ENCODE measurements at places on chromosomes 1 and 21.

- DNase-seq, result no peak
These were observed 9.7 kb upstream of the LYST start for GRCh38 chr1:235876402-235876841.

- DNase-seq, result no peak
These were observed 381.7 kb upstream of the VAMP3 start for GRCh38 chr1:7389201-7389905.

- no peak for DNase-seq
These were observed 48.8 kb downstream of the ATP5PO start for GRCh38 chr21:33866826-33867225.

DNA sequence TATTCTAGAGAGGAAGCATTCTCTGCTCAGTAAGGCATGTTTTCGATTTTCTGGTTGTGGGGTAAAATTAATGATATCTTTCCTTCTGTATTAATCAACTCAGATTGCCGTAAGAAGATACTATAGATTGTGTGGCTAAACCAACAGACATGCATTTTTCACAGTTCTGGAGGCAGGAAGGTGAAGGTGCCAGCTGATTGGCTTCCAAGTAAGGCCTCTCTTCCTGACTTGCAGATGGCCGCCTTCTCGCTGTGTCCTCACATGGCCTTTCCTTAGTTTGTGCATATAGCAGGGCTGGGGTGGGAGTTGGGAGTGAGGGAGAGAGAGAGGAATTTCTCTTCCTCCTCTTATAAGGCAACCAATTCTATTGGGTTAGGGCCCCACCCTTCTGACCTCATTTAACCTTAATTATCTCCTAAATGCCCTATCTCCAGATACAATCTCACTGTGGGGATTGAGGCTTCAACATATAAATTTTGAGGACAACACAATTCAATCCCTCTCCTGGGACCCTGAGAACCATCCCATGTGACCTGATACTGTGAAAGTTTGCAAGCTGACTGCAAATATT, 52.3 kb upstream of the MRPS6 start:
- DNase-seq, result no peak

DNA sequence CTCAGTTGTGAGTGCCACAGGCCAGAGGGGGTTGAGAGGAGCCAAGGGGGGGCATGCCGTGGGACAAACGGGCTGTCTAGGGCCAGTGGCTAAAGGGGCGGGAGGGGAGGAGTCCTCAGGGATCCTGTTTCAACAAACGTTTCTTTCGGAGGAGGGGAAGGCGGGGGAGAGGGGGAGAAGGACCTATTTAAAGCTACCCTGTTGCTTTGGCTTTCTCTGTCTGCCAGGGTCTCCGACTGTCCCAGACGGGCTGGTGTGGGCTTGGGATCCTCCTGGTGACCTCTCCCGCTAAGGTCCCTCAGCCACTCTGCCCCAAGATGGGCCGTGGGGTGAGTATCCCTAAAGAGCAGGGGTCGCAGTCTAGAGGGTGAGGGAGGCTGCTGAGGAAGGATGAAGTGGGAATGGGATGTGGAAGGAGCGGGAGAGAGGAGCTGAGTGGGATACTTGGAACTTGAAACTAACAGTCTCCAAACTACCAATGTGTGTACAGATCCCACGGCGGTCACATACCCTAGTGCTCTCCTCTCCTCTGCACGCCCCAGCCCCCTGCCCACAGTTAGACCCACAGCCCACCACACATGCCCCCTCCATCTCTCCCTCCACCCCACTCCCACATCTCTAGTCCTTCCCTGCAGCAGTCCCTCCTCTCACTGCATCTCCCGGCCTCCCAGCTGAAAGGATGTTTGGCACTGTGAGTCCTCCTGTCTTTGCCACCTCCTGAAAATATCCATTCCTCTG, at the start of gene ATP1A2:
Gene ATP1A2 (plus strand): TSS at position 215 of the 738 bp plus-strand sequence. CDS start 103 bp downstream, at position 318.
- no peak for DNase-seq

GRCh38 chr1:162236618-162237017, 140.0 kb downstream of the SPATA46 start:
- no peak for DNase-seq

- DNase-seq, result no peak
These were observed 35.0 kb downstream of the TMCC2 start for GRCh38 chr1:205262731-205263171.

DNA sequence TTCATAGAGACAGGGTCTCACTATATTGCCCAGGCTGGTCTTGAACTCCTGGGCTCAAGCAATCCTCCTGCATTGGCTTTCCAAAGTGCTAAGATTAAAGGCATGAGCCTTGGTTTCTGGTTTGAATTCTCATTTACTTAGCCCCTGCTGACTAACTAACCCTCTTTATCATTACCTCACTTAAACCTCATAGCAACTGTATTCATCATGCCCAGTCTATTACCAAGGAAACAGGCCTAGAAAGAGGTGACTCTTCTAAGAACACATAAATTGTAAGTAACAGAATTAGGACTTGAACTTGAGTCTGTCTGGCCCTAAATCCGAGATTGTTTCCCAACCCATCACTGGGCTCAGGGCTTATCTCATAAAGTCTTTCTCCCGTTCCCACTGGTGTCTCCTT, 44.2 kb downstream of the TMEM53 start:
- no peak for DNase-seq

GRCh38 chr1:12113433-12114339, 50.6 kb downstream of the TNFRSF8 start:
- DNase-seq, result no peak

DNA sequence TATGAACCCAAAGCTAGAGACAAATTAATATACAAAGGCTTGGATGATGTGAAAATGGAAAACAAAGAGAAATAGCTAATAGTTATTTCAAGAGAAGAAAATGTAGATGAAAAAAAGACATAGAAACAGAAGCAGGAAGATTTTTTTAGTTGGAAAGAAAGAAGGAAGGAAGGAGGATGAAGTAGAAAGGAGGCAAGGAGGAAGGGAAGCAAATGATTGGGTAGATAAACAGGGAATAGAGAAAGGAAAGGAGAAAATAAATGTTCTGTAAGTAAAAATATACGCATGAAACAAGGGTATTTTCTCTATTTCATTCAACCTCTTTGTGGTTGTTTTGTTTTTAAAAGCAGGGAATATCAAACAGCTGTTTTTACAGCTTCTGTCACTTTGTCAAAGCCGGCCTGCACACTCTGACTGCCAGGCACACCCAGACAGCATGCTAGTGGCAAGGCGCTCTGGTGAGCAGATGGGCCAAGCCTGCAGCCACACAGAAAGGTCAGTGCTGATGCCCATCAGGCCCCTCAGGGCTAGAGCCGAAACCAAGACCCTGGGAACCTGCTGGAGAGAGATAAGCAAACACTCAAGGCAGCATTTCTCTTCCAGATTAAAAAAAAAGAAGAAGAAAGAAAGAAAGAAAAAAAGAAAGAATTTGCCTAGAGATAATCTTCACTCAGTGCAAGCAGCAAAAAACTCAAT, 72.9 kb upstream of the CTTNBP2NL start:
- no peak for DNase-seq

- DNase-seq, result no peak
These were observed 25.7 kb upstream of the SPAG17 start for GRCh38 chr1:118210723-118211110.

GRCh38 chr21:45637883-45638282, 5.6 kb upstream of the PCBP3 start:
- DNase-seq, result no peak
